RWPE1 (cell line): ENCODE measurements at places on chromosomes 7 and 10.

GRCh38 chr10:77867124-77867719 lies 59.3 kb downstream of the DLG5 start:
- DNase-seq: peak; percentile 57

GRCh38 chr7:156473476-156474240 lies 166.9 kb upstream of the RNF32 start:
- peak; percentile 47 for DNase-seq

DNA sequence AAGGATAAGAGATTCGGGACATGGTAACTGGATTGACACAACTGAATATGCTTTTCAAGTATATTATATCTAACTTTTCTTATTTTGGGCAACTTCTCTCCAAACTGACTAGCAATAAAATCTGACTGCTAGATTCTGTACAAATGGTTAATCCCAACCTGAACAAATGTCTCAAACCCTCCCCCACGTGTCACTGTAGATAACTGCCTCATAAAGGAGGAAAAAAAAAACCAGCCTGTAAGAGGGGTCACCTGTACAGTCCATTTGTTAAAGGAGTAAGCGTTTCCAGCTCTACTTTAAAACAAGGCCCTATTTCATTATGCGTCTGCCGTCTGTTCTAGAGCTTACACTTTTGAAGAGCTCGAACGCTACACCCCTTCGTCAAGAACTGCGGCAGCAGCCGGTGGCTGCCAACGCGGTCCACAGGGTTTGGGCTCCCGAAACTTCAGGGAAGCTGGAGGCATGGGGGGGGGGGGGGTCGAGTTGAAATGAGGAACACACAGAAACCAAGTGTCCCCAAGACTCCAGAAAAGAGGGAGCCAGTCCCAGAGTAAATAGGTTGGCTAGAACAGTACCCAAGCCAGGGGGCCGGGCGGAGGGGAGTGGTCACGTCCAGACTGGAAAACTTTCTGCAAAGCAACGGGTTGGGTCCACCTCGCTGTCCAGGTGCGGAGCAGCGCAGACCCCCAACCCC lies 492 bp downstream of the COG5 start:
- no peak for DNase-seq

DNA sequence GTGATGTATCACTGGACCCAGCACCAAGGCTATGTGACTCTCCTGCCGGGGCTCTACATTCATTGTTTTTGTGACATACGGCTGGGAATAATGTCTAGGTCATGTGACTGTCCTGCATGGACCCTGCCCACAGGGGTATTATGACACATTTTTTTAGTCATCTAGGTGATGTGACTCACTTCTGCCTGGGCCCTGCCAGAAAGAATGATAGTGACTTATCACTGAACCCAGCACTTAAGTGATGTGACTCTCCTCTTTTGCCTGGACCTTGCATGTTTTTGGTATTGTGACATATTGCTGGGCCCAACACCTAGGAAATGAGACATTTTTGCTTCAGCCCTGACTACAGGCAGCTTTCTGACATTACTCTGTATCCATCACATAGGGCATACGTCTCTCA lies 51.1 kb upstream of the ZNF107 start:
- no peak for DNase-seq

- no peak for DNase-seq
Measured at GRCh38 chr10:49622426-49623425, 8.9 kb downstream of the CHAT start.

DNA sequence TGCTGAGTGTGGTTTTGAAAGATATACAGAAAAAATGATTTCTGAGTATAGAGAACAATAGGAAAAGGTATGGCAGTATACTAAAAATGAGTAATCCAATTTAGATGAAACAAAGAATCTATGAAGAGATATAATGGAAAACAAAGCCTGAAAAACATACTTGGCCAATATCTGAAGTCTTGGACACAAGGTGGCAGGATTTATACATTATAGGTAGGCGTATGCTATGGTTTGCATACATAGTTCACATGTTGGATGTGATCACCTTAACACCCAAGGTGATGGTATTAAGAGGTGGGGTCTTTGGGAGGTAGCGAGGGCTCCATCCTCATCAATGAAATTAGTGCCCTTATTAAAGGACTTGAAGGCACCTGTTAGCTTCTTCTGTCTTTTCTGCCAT lies 34.5 kb upstream of the BPGM start:
- DNase-seq: no peak

DNA sequence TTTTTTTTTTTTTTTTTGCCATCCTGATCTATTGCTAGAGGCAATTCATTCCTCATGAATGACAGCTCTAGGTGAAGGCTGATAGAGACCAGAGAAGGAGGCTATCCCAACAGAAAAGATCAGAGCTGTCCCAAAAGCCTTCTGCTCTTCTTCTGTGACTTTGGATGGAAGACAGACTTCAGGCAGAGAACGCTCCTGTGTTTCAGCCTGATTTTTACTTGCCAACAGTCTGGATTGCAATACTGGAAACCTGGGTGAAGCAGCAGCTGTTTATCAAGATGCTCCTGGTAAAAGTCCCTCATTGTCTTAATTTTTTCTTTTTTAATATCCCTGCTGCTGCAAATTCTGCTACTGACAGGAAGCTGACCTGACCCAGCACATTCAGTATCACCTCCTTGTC lies 219.5 kb downstream of the CCDC3 start:
- no peak for DNase-seq

- DNase-seq: no peak
Measured at GRCh38 chr10:3294919-3295581, 122.5 kb upstream of the PITRM1 start.

GRCh38 chr7:155381852-155382801 lies 75.8 kb upstream of the EN2 start:
- no peak for DNase-seq

- DNase-seq: no peak
Measured at GRCh38 chr10:14665865-14666857, 108.5 kb downstream of the FAM107B start.

- no peak for DNase-seq
Measured at GRCh38 chr7:70420381-70420662, 711.6 kb upstream of the GALNT17 start.

GRCh38 chr7:81583090-81583489 lies 186.8 kb downstream of the HGF start:
- no peak for DNase-seq

GRCh38 chr7:128271471-128271941 lies 30.4 kb downstream of the LEP start:
- no peak for DNase-seq

DNA sequence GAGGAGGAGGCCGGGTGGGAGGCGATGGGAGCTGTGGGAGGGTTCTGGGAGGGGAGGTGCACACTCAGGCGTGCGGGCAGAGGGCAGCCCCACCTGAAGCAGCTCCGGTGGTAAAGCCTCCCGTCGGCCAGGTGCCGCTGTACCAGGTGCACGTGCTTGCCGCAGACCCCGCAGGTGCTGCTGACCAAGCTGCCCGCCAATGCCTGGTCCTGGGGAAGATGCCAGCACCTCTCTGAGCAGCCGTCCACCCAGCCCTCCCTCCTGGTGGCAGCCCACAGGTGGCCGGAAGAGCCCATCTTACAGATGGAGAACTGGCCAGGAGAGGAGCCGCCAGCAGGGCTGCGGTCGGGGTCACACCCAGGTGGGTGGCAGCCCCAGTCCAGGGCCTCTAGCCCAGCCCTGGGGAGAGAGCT lies 12.6 kb downstream of the MICALL2 start:
- no peak for DNase-seq

GRCh38 chr10:121113385-121113696 lies 262.2 kb downstream of the WDR11 start:
- peak; percentile 77 for DNase-seq

- no peak for DNase-seq
Measured at GRCh38 chr7:30851651-30852307, 59.9 kb upstream of the AQP1 start.

GRCh38 chr7:44163591-44163990 lies 22.5 kb upstream of the MYL7 start:
- DNase-seq: peak; percentile 59

- no peak for DNase-seq
Measured at GRCh38 chr7:136018104-136018503, 40.9 kb upstream of the MTPN start.

GRCh38 chr7:2048006-2048405 lies 184.7 kb downstream of the MAD1L1 start:
- DNase-seq: no peak

GRCh38 chr10:14649739-14650138 lies 125.0 kb downstream of the FAM107B start:
- no peak for DNase-seq

DNA sequence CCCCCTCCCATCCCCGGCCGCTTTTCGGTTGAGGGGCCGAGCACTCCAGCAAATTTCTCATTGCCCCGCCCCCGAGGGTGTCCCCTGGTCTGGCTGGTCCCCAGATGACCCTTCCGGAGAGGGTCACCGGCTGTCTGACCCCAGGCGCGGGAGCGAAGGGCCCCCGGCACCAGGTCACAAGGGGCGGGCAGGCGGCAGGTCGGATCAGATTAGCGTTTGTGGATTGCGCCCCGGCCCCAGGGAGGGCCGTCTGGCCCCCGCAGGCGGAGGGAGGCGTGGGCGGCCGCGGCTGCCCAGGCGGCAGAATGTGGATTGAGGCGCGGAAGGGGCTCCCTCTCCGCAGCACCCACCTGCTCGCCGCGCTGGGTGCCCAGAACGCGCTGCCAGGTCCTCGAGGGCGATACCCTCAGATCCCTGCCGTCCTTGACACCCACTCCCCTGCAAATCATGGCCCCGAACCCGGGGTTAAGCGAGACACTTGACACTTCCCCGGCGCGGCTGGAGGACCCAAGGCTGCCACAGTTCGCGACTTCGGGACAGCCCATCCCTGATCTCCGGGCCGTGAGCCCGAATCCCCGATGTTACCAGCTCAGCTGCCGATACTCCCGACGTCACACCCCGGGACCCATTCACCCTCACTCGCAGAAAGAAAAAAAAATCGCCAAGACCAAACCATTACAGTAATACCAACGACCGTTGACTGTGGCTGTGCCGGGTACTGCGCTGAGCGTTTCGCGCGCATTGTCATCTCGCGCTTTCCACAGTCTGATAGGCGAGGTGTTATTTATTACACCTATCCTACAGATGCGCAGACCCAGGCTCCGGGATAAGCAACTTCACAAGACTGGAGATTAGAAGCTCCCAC lies 953 bp downstream of the NODAL start:
- DNase-seq: no peak

DNA sequence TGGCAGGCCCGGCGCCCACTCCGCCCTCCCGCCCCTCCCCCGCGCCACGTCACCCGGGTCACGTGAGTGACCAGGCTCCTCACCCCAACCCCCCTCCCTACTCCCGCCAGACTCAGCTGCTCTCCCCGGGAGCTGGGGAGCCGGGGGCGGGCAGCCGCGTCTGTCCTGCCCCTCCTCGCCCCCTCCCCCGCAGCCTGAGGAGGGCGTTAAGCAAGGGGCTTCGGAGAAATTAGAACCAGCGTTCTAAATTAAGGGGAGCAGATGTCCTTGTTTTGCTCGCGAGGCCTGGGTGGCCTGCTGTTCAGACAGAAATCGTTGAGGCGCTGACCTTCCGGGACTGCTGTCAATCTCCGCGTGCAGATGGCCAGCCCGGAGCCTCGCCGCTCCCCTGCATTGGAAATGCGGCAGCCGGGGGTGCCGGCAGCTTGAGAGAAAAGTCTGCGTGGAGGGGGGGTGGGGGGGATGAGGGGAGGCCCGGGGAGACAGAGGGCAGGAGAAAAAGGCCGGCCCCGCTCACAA lies 102.2 kb upstream of the ZNF438 start:
- DNase-seq: peak; percentile 70

- DNase-seq: no peak
Measured at GRCh38 chr10:47038881-47039561, 127.8 kb downstream of the PTPN20 start.
